AG20443 (cell line): ENCODE measurements at places on chromosomes 5 and 9.

DNA sequence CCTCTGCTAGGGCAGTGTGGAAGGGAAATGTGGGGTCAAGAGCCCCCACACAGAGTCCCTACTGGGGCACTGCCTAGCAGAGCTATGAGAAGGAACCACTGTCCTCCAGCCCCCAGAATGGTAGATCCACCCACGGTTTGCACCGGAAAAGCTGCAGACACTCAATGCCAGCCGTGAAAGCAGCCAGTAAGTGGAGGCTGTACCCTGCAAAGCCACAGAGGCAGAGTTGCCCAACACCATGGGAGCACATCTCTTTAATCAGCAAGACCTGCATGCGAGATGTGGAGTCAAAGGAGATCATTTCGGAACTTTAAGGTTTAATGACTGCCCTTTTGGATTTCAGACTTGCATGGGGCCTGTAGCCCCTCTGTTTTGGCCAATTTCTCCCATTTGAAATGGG lies 52.2 kb downstream of the GKAP1 start:
- no peak for DNase-seq

GRCh38 chr5:24397601-24398000 lies 247.2 kb downstream of the CDH10 start:
- DNase-seq, result no peak

DNA sequence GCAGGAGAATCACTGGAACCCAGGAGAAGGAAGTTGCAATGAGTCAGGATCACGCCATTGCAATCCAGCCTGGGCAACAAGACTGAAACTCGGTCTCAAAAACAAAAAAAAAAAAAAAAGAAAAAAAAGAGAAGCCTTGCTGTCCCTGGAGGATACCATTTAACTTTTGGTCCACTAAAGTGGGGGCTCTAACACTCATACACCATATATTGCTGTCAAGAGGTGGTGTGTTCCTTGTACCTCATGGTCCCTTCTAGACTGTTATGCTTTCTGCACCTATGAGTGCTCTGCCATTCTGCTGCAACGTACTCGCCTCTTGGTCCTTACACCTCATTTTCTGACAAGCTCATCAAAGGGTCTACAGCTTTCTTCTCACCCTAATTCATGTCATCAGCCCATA lies 52.2 kb upstream of the ISOC1 start:
- no peak for DNase-seq

DNA sequence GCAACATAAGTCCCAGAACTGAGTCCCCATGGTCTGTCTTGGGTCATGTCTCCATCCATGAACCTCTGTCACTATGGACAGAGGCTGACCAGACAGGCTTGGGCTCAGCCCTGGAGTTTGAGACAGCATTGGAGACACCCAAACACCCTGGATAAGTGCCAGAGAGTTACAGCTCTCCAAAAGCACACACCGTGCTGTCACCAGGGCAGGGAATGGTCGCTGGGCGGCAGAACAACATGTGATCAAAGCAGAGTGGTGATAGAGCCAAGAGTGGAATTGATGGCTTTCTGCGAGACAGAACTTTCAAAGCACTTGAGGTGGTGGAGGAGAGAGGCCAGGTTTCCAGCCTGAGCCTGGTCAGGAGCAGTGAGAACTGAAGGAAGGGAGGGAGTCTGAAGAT lies 50.1 kb downstream of the DRD1 start:
- DNase-seq, result no peak

GRCh38 chr5:6386271-6386670 lies 7.9 kb upstream of the MED10 start:
- no peak for DNase-seq

DNA sequence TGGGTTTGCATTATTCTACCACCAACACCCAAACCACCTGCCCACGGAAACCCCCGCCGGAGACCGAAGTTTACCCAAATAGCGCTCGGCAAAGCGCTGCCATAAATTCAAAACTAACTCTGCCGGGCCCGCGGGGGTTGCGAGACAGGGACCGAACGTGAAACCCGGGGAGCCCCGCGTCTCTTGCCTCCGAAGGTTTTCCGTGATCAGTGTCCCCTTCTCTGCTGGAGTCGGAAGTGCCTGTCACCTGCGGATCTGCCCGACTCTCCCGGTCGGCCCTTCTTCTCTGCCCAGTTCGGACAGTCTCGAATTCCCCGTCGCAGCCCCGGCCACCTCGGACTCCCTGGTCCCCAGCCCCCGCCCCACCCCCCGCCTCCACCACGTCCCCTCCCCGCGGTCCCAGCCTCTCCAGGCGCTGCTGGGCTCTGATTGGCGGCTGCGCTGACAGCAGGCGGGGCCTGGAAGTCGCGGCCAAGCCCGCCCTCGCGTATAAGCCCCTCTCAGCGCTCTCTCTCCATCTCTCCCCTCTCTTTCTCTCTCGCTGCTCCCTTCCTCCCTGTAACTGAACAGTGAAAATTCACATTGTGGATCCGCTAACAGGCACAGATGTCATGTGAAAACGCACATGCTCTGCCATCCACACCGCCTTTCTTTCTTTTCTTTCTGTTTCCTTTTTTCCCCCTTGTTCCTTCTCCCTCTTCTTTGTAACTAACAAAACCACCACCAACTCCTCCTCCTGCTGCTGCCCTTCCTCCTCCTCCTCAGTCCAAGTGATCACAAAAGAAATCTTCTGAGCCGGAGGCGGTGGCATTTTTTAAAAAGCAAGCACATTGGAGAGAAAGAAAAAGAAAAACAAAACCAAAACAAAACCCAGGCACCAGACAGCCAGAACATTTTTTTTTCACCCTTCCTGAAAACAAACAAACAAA lies at the start of gene RORB:
Gene RORB (plus strand): TSS at position 517 of the 929 bp plus-strand sequence. CDS start 642 bp downstream, outside the sequence.
- DNase-seq, result peak; percentile 67

DNA sequence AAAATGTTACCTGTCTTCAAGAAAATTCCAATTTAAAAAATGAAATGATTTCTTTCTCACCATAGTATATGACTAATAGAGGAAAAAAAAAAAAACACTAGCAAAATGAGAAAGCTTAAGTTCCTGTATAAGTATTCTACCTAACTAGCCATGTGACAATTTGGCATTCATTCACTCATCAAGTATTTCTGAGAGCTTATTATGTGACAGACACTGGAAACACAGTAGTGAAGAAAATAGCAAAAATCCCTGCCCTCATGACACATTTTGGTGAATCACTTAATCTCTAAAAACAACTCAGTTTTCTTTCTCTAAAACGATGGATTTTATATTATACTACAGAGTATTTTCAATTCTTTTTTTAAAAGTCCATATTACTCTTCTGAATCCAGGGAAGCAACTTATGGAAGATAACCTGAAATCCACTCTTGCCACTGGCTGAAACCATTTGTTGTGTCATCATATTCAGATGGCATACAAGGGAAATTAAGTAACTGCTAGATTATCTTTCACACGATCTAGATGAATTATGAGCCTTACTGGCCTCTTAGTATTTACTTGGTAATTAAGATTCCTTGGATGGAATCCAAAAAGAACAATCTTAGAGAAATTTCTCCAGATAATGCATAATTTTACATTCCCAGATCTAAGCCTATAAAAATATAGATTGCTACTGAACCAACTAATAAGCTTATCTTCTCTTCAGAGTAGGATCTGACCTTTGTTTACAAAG lies 5.5 kb downstream of the PTBP3 start:
- no peak for DNase-seq

DNA sequence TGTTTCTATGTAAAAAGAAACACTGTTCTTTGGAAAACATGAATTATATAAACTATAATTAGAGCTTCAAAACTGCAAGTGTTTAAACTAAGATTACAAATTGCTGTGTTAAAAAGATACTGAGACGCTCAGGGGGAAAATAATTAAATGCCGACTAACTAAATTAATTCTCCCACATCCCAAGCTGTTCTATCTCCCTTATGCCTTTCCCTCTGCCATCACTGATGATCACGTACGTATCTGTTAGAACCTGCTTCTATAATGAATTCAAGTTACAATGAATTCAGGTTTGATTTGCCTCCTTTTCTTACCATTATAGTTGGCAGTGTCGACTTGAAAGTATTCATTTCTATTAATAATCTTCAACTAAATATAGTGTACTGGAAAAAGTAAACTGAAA lies 349.9 kb upstream of the CDH6 start:
- no peak for DNase-seq

DNA sequence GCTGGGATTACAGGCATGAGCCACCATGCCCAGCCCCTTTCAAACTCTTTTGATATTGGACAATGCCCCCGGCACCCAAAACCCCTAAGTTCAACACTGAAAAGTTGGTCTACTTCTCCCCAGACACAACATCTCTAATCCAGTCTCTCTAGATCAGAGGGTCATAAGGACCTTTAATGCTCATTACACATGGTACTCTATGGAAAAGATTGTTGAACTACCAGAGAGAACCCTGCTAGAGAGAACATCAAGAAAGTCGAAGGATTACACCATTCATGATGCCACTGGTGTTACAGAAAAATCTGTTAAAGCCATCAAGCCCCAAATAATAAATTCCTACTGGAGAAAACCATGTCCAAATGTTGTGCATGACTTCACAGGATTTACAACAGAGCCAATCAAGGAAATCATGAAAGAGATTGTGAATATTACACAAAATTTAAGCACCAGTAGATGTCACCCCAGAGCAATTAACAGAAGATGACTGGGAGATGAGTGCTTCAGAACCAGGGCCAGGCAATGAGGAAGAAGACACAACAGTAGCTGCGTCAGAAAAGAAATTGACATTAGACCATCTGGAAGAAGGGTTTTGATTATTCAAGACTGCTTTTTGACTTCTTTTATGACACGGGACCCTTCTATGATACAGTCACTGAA lies 28.3 kb upstream of the NIPAL4 start:
- peak; percentile 68 for DNase-seq

GRCh38 chr9:70258692-70259511 lies at the start of gene SMC5:
SMC5 (plus strand) TSS chr9:70258978; CDS start chr9:70259079, 101 bp downstream.
- DNase-seq, result peak; percentile 98

DNA sequence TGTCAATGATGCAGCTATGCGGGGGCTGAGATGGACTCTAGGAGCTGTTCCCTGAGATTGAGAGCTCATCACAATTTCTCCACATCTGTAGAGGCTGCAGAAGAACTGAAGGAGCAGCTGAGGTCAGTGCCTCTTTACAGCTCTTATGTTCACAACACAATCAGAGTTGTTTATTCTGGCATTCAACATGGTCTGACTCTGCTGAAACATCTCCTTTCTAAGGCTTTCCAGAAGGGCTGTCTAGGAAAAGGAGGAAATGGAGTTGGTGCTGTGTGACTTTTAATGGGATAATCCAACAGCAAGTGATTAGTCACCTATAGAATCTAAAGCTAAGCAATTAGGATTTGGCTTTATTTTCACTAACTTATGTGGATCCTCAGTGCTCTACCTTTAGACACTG lies 6.0 kb downstream of the POU5F2 start:
- peak; percentile 16 for DNase-seq

- DNase-seq, result no peak
Measured at GRCh38 chr9:133576031-133576874, 32.9 kb downstream of the FAM163B start.

- no peak for DNase-seq
Measured at GRCh38 chr5:168489059-168489458, 2.8 kb downstream of the RARS1 start.

- DNase-seq, result peak; percentile 86
Measured at GRCh38 chr9:109498195-109499092, at the start of gene PTPN3. PTPN3 (minus strand) TSS chr9:109498307; CDS start chr9:109463434, 34,873 bp downstream.

- no peak for DNase-seq
Measured at GRCh38 chr9:18920141-18921084, 112.6 kb downstream of the SAXO1 start.

DNA sequence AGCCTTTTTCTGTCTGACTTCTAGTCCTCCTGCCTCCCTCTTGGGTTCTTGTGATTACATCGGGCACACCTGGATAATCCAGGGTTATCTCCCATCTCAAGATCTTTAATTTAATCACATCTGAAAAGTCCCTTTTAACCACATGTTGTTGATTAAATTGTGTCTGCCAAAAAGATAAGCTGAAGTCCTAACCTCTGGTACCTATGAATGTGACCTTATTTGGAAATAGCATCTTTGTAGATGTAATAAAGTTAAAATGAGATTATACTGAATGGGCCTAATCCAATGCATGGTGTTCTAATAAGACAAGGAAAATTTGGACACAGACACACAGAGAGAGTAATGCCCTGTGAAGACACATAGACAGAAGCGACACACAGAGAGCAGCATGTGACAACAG lies 232.4 kb downstream of the KCTD16 start:
- DNase-seq, result no peak

DNA sequence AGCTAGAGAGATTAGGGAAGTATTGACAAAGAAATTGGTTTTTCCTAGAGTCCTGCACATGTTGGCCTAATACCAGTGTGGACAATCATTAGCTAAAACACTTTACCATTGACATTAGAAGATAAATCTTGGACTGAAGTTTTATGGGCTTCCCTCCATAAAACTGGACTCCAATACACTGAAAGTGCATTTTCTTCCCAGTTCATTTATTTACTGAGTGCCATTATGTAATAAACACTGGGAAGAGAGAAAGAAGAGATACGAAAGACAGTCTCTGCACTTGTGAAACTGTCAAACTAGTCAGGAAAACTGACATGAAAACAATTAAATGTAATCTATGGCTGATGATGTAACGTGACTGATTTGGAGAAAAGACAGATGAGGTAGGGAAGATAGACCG lies 539.3 kb downstream of the ZNF608 start:
- DNase-seq, result no peak

- DNase-seq, result no peak
Measured at GRCh38 chr5:59693492-59694309, 199.8 kb downstream of the PDE4D start.

- no peak for DNase-seq
Measured at GRCh38 chr5:33817301-33817700, 74.5 kb downstream of the ADAMTS12 start.
